ENCODE measurements at places on chromosomes 1 and 21. TPM values are rescaled to one million over a fixed set of nuclear protein-coding genes. Genes with fewer than 3 reads are reported as not detected.

Gene SFN
- 109 TPM for total RNA-seq

Gene TRABD2B
- 2.0 TPM for total RNA-seq

Gene GJC2
- 1.3 TPM for total RNA-seq

Gene C8B
- total RNA-seq, result not detected

GRCh38 chr1:221328371-221328770 lies 413.5 kb downstream of the DUSP10 start:
- H3K36me3 ChIP-seq, result no peaks in the 10 kb centered on the region
- H3K4me3 ChIP-seq, result no peak overlapping the region
- no peaks in the 10 kb centered on the region for H3K27me3 ChIP-seq
- H3K27ac ChIP-seq, result no peak overlapping the region
- DNase-seq, result no peak
- H3K4me1 ChIP-seq, result no peaks in the 10 kb centered on the region

DNA sequence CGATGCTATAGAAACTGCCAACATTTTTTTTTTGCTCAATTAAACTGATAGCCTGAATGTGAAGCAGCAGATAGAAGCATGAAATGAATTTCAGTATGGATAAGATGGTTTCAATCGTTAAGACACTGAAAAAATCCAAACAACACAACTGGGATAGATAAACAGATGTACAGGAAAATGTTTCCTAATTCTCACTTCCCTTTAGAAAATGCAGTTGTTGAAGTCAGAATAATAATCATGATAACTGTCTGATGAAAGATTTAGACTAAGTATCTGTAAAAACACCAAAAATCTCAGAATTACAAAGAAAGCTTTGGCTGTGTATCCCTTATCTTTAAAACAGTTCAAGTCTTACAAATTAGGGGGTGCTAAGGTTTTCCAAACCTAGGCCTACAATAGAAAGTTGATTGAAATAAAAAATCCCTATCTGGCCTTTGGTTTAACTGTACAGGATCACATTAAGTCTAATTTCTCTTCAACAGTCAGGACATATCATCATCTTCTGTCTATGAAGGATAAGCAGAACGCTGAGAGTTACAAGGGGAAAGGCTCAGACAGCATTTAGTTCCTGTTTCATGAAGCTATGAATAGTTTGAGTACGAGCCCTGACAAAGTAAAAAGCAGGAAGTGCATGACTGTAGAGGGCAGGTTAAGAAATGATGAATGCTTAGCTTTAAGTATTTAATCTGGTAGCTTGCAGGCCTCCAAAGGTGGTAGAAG lies 203.2 kb downstream of the APP start:
- no peak for DNase-seq
- H3K27me3 ChIP-seq, result no peaks in the 10 kb centered on the region
- peaks cover 24% of the 10 kb centered on the region for H3K36me3 ChIP-seq
- peak overlapping the region; percentile 11 for H3K27ac ChIP-seq

DNA sequence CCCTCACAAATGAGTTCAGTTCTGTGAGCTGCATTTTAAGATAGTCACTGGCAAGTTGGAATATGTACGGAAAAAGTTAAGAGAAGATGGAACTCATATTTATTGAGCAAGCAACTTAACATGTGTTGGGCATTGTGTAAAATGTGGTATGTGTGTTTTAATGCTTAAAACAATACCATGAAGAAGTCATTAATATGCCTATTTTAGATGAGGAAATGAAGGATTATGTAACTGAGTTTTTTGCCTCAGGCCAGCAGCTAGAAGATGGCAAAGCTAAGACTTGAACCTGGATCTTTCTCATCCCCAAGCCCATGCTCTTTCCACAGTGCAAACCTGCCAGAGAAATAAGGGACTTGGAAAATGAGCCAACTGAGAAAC lies 48.9 kb downstream of the SPATA46 start:
- H3K27me3 ChIP-seq, result no peaks in the 10 kb centered on the region
- H3K4me3 ChIP-seq, result no peak overlapping the region
- H3K27ac ChIP-seq, result peak overlapping the region; percentile 42
- H3K36me3 ChIP-seq, result no peaks in the 10 kb centered on the region
- H3K4me1 ChIP-seq, result no peaks in the 10 kb centered on the region
- no peak for DNase-seq

GRCh38 chr1:89799495-89799894 lies 21.3 kb upstream of the LRRC8D start:
- no peak for DNase-seq
- no peak overlapping the region for H3K4me3 ChIP-seq
- no peak overlapping the region for H3K27ac ChIP-seq
- H3K4me1 ChIP-seq, result no peaks in the 10 kb centered on the region
- H3K36me3 ChIP-seq, result no peaks in the 10 kb centered on the region
- H3K27me3 ChIP-seq, result no peaks in the 10 kb centered on the region

GRCh38 chr21:37658121-37658816 lies 258.0 kb downstream of the KCNJ6 start:
- peaks cover 27% of the 10 kb centered on the region for H3K4me1 ChIP-seq
- no peaks in the 10 kb centered on the region for H3K27me3 ChIP-seq
- H3K36me3 ChIP-seq, result no peaks in the 10 kb centered on the region
- H3K4me3 ChIP-seq, result no peak overlapping the region
- H3K27ac ChIP-seq, result no peak overlapping the region
- DNase-seq, result no peak

DNA sequence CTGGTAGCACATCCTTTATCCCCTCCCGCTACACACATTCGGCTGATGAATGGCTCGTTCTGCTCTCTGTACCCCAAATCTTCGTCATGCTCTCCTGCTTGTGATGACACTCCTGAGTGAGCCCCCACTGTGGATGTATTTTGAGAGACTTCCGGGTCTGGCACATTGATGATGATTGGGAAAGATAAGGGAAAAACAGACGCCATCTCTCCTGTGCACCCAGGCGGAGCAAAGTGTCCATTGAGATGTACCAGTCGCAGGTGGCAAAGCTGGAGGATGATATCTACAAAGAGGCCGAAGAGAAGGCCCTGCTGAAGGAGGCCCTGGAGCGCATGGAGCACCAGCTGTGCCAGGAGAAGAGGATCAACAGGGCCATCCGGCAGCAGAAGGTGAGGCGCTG lies 27.9 kb upstream of the EFHD2 start:
- peaks cover 7% of the 10 kb centered on the region for H3K4me1 ChIP-seq
- no peaks in the 10 kb centered on the region for H3K27me3 ChIP-seq
- no peak for DNase-seq
- no peak overlapping the region for H3K4me3 ChIP-seq
- H3K27ac ChIP-seq, result no peak overlapping the region

DNA sequence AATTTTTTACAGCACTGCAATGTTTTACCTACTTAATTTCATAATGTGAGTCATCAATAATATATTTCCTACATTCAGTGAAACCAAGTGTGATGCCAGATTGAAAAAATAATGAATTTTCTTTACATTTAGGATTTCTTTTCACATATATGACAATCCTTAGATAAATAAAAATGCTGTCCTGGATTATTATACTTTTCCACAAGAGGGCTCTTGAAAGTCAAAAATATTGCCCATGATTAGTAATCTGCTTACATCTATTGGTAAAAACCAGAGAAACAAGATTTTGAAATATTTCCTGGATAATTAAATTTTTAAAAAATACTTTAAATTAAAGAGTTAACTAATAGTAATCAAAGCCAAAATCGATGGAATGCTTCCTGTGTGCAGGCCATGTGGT lies 86.8 kb upstream of the PLPPR4 start:
- H3K4me1 ChIP-seq, result no peaks in the 10 kb centered on the region
- H3K4me3 ChIP-seq, result no peak overlapping the region
- no peaks in the 10 kb centered on the region for H3K27me3 ChIP-seq
- no peak for DNase-seq
- H3K36me3 ChIP-seq, result no peaks in the 10 kb centered on the region

DNA sequence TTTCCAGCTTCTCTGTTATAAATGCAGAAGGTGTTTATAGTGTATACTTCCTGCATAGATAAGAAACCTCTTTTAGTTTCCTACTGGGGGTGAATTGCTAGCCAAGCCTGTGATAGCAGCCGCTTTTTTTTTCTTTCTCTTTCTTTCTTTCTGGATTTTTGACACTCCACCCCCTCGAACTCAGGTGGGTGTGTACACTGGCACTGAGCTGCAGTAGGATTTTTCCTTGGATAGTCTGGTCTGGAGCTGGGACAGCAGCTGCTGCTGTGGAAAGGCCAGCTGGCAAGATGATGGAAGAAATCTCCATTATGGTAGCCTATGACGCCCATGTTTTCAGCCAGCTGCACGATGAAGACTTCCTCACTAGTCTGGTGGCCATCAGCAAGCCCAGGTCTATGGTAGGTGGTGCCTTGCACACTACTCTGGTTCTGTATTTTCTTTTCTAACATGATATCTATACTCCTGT lies 122.5 kb upstream of the CACYBP start:
- peak overlapping the region; percentile 30 for H3K4me3 ChIP-seq

DNA sequence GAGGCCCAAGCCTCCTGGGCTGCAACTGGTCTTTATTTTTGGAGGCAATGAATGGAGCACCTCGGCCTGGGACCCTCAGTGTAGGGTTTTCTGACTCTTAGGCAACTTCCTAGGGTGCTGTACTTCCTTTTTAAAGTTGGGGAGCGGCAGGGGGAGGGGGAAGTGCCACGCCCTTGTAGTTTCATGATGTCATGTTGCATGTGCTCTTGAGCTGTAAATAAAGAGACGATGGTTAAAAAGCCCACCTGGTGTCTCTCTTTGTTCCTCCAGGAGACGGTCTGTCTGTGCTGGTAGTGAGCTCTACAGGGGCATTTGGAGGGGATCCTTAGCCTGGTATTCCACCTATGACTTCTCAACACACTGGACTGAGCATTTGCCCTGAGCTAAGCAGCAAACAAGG lies 10.3 kb upstream of the AGTRAP start:
- no peaks in the 10 kb centered on the region for H3K27me3 ChIP-seq
- H3K4me3 ChIP-seq, result no peak overlapping the region
- peaks cover 51% of the 10 kb centered on the region for H3K4me1 ChIP-seq
- no peaks in the 10 kb centered on the region for H3K36me3 ChIP-seq
- no peak overlapping the region for H3K27ac ChIP-seq

- no peak overlapping the region for H3K27ac ChIP-seq
- H3K27me3 ChIP-seq, result no peaks in the 10 kb centered on the region
- H3K4me1 ChIP-seq, result peaks cover 16% of the 10 kb centered on the region
- DNase-seq, result peak; percentile 23
These were observed 5.8 kb downstream of the TOR3A start for GRCh38 chr1:179087665-179088064.

DNA sequence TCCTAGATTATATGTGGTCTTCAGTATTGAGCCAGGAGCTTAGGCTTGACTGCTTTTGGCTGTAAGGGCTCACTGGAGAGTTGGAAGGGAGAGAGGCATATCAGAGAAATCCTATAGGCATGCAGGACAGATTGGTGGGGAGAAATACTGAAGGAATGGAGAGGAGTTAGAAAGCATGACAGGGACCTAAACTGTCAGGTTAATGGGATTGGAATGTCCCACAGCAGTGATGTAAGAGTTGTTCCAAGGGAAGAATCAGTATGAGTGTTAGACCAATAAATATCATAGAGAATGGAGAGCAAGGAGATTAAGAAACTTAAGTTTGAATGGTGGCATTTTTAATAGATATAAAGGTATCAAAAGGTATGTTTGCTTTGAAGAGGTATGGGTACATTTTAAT lies 39.7 kb downstream of the SLC35A3 start:
- H3K36me3 ChIP-seq, result no peaks in the 10 kb centered on the region
- H3K4me1 ChIP-seq, result no peaks in the 10 kb centered on the region
- H3K4me3 ChIP-seq, result no peak overlapping the region
- no peak for DNase-seq
- no peak overlapping the region for H3K27ac ChIP-seq

GRCh38 chr1:81264976-81265375 lies 535.8 kb upstream of the ADGRL2 start:
- DNase-seq, result no peak
- H3K4me3 ChIP-seq, result no peak overlapping the region
- H3K36me3 ChIP-seq, result no peaks in the 10 kb centered on the region
- no peak overlapping the region for H3K27ac ChIP-seq

GRCh38 chr1:179342740-179343404 lies 22.9 kb upstream of the AXDND1 start:
- H3K4me1 ChIP-seq, result peaks cover 4% of the 10 kb centered on the region
- H3K4me3 ChIP-seq, result no peak overlapping the region
- no peak overlapping the region for H3K27ac ChIP-seq
- DNase-seq, result no peak

- DNase-seq, result no peak
- H3K27ac ChIP-seq, result no peak overlapping the region
- no peaks in the 10 kb centered on the region for H3K4me1 ChIP-seq
- no peaks in the 10 kb centered on the region for H3K27me3 ChIP-seq
- no peaks in the 10 kb centered on the region for H3K36me3 ChIP-seq
These were observed 101.4 kb downstream of the LHX9 start for GRCh38 chr1:198018529-198018928.

GRCh38 chr1:197319631-197320030 lies 51.6 kb downstream of the CRB1 start:
- DNase-seq, result no peak
- no peak overlapping the region for H3K27ac ChIP-seq
- H3K4me3 ChIP-seq, result no peak overlapping the region
- H3K27me3 ChIP-seq, result no peaks in the 10 kb centered on the region
- no peaks in the 10 kb centered on the region for H3K36me3 ChIP-seq
- H3K4me1 ChIP-seq, result no peaks in the 10 kb centered on the region

All from stomach (tissue), 19 donors.